HuH-7.5 (cell line): ENCODE measurements at places on chromosomes 7 and 10.
A peak's percentile ranks its signal among the peaks of the same experiment; 100 is the strongest.

DNA sequence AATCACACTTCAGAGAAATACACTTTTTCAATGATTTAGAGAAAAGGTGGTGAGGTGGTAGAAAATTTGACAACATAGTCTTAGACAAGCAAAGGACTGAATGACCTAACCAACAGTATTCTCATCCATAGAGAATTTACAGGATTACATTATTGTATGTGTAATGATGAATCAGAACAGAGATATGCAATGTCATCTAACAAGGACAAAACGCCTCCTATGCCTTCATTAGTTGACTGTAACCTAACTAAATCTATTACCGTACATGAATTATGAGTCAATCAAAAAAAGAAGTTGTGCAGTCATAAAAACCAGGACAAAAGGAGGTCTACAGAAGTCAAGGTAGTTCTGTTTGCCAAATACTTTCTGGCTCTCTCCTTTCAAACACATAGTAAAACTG is 66.5 kb downstream of the RAB11FIP2 start:
- no peak for DNase-seq

DNA sequence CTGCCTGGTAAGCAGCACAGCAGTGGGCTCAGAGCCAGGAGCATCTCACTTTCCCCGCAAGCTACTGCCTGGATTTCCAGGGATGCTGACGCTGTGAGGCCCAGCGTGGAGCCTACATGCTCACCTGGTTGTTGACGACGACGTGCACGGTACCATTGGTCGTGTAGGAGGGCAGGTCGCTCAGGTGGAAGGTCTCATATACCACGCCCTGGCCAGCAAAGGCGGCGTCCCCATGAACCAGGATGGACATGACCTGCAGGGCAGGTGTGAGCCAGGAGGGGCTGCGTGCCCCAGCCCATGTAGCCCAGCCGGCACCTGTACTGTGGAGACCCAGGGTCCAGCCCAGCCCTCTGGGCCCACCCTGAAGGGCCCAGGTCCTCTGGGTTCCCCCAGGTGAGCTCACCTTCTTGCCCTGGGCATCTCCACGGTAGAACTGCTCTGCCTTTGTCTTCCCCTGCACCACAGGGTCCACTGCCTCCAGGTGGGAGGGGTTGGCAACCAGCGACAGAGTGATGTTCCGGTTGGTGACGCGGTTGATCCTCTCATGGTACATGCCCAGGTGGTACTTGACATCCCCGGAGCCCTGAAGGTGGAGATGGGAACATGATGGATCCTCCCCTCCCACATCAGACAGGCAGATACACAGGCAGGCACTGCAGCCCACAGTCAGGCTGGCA is 15.4 kb downstream of the OGDHL start:
- DNase-seq, result no peak

DNA sequence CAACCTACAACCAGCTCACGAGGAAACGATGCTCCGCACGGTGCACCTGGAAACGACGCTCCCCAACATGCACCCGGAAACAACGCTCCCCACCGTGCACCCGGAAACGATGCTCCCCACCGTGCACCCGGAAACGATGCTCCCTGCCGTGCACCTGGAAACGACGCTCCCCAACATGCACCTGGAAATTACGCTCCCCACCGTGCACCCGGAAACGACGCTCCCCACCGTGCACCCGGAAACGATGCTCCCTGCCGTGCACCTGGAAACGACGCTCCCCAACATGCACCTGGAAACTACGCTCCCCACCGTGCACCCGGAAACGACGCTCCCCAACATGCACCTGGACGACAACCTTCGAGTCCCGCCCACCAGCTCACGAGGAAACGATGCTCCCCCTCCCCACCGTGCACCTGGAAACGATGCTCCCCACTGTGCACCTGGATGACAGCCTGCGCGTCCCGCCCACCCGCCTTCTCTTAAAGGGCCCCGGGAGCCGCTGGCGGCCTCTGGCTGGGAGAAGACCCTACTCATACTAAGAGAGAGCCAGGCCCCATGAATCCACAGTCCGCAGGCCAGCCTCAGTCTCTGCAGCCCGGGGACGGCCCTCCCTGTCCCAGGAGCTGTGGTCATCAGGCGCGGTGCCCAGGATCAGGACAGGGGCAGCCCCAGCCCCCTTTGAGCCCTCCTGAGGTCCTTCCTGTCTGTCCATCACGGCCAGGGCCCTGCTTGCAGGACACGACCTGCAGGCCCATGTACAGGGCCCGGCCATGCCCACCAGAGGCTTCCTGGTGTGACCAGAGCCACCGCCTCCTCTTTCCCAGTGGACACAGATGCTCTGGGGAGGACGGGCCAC is 98.3 kb downstream of the PDGFA start:
- DNase-seq, result no peak

- DNase-seq, result no peak
Observed at GRCh38 chr7:24870766-24871165, 109.2 kb downstream of the OSBPL3 start.

GRCh38 chr7:22150221-22150620 is 204.5 kb upstream of the CDCA7L start:
- DNase-seq, result no peak

DNA sequence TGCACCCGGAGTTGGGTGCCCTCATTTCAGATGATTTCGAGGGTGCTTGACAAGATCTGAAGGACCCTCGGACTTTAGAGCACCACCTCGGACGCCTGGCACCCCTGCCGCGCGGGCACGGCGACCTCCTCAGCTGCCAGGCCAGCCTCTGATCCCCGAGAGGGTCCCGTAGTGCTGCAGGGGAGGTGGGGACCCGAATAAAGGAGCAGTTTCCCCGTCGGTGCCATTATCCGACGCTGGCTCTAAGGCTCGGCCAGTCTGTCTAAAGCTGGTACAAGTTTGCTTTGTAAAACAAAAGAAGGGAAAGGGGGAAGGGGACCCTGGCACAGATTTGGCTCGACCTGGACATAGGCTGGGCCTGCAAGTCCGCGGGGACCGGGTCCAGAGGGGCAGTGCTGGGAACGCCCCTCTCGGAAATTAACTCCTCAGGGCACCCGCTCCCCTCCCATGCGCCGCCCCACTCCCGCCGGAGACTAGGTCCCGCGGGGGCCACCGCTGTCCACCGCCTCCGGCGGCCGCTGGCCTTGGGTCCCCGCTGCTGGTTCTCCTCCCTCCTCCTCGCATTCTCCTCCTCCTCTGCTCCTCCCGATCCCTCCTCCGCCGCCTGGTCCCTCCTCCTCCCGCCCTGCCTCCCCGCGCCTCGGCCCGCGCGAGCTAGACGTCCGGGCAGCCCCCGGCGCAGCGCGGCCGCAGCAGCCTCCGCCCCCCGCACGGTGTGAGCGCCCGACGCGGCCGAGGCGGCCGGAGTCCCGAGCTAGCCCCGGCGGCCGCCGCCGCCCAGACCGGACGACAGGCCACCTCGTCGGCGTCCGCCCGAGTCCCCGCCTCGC is at the start of gene EGFR:
TSS of gene EGFR (plus strand) at position 657 of the 830 bp plus-strand sequence. CDS start 261 bp downstream, outside the sequence.
- DNase-seq, result peak; percentile 92

GRCh38 chr7:159177284-159177953 is 32.8 kb upstream of the VIPR2 start:
- no peak for DNase-seq

DNA sequence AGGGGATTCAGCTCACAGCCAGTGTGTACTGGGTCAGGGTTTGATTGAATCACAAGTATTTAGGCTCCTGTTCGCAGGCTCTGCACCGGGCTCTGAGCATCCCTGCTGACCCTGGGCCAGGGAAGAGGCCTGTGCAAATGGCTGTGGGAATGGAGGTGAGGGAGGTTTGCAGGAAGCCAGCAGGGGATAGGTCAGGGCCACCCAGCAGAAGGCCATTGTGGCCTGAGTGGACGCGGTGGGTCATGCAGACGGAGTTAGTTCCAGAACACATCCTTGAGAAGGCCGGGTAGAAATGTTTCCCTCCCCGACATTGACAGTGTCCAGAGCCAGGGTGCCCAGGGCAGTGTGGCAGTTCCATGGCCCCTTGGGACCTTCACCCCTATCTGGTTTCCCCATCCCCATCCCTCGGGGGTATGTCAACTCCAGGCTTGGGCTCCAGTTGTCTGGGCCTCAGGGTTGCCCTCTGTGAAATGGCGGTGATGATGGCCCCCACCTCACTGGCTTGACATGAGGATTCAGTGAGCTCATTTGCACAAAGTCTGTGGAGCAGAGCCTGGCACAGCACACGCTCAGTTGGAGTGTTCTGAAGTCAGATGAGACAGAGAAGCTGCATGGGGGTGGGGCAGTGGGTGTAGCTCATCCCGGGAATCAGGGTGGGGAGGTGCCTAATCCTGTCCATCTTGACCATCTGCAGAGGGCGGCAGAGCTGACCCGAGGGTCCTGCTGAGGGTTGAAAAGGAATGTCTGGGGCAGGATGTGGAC is 107.6 kb downstream of the ADCY1 start:
- DNase-seq, result no peak
